ENCODE measurements at places on chromosomes 3 and 15. TPM values are rescaled to one million over a fixed set of nuclear protein-coding genes. Genes with fewer than 3 reads are reported as not detected.

Gene SLCO2A1
- total RNA-seq: 0.33 TPM

DNA sequence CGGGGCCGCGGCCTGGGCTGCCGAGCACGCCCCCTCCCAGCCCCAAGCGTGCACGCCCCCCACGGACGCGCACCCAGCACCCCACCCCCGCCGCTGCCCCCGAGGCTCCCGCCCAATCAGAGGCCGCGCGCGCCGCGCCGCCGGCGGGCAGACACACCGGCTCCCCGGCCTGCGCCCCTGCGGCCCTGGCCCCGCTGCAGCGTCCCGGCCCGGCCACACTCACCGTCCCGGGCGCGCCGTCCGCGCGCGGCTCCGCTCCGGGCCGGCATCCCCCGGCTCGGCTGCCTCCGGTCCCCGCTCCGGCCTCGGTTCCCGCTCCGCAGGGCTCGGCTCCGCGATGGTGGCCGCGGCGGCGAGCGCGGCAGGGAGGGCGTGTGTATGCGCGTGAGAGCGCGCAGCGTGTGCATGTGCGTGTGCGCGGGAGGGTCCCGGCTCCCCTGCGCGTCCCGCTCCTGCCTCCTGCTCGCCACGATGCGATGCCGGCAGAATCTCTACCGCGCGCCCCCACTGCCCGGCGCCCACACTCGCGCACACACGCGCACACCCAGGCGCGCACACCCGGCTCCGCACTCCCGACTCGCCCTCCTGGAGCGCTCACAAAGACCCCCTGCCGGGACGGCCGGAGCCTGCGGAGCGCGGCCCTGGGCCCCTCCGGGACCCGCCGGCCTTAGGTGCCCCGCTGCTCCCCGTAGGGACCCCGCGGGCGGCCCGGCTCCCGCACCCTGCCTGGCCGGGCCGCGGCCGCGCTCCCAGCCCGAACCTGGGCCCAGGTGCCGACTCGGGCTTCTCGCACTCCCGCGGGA lies 186.5 kb upstream of the LINGO1 start:
- H3K27ac ChIP-seq: no peak overlapping the region
- peaks cover 20% of the 10 kb centered on the region for H3K4me1 ChIP-seq
- H3K27me3 ChIP-seq: peaks cover 74% of the 10 kb centered on the region
- H3K4me3 ChIP-seq: peak overlapping the region; percentile 41

GRCh38 chr3:195616681-195617080 lies 32.9 kb upstream of the APOD start:
- no peak overlapping the region for H3K27ac ChIP-seq
- H3K27me3 ChIP-seq: peaks cover 6% of the 10 kb centered on the region
- H3K4me3 ChIP-seq: no peak overlapping the region
- no peaks in the 10 kb centered on the region for H3K4me1 ChIP-seq

DNA sequence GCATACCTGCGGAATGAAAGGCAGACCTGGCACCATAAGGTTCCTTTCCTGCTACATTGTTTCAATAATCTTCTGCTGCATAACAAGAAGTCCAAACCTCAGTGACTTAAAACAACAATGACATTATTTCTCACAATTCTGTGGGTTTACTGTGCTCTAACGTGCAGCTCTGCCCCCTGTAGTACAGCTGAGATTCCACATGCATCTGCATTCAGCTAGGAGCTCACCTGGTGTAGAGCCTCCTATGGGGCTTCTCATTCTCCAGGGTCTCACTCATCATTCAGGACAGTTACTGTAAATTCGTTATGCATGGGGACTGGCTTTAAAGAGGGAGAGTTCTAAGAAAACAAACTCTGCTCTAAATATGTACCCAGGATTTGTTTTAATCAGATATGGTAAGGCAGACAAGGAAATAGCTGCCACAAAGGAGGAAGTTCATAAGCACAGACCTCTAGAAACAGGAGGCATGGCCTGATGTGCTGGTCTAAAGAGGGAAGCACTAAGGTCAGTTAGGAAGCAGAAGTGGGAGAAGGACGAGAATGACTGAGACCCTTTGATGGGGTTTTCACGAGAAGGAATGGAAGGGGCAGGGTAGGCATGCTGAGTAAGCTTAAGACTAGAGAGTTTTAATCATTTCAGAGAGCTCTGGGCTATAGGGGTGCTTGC lies 347.0 kb downstream of the NEK10 start:
- H3K27me3 ChIP-seq: no peaks in the 10 kb centered on the region
- no peak for DNase-seq
- H3K4me3 ChIP-seq: no peak overlapping the region

- peak overlapping the region; percentile 47 for H3K27ac ChIP-seq
- H3K4me1 ChIP-seq: peaks cover 10% of the 10 kb centered on the region
- H3K4me3 ChIP-seq: no peak overlapping the region
- no peak for DNase-seq
- peaks cover 12% of the 10 kb centered on the region for H3K36me3 ChIP-seq
- H3K27me3 ChIP-seq: no peaks in the 10 kb centered on the region
Observed at GRCh38 chr3:128217702-128218547, 64.6 kb downstream of the EEFSEC start.

DNA sequence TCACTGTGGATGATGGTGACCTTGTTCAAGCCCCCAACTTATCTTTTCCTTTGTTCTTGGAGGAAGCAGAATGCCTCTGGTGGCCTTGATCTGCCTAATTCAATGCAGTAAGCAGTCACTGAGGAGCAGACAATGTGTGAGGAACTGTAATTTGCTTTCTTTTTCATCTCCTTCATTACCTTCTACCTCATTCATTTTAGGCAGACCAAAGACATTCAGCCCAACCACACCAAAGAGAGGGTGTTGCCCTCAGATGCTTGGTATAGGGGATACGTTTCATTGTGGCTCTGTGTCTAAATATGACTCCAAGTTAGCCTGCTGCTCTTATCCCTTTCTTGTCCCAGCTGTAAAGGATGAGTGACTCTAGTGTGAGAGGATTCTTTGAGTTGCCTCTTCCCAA lies 15.3 kb downstream of the EXOSC7 start:
- H3K27me3 ChIP-seq: no peaks in the 10 kb centered on the region
- H3K36me3 ChIP-seq: peaks cover 12% of the 10 kb centered on the region
- DNase-seq: no peak
- H3K27ac ChIP-seq: no peak overlapping the region
- H3K4me1 ChIP-seq: no peaks in the 10 kb centered on the region

DNA sequence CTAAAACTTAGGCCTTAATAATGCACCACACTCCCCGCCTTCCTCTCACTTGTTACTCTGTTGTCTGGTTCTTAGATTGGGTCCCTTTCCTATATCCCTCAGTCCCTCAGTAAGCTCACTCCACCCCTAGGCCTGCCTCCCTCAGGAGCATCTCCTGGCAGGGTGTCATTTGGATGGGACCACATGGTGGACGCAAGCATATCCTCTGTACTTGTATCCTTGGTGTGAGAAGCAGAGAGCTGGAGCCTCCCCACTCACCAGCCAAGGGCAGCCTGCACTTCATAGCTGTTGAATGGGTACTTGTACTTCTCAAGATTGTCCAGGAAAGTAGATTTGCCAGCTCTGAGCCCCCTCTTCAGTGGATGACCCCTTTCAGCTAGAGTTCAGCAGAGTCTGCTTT lies 11.6 kb downstream of the SEC61A1 start:
- no peaks in the 10 kb centered on the region for H3K27me3 ChIP-seq
- no peak for DNase-seq
- H3K36me3 ChIP-seq: peaks cover 42% of the 10 kb centered on the region
- no peak overlapping the region for H3K27ac ChIP-seq
- H3K4me3 ChIP-seq: no peak overlapping the region

- H3K27me3 ChIP-seq: peaks cover 3% of the 10 kb centered on the region
- no peaks in the 10 kb centered on the region for H3K36me3 ChIP-seq
- no peak for DNase-seq
Observed at GRCh38 chr3:73653877-73654276, 29.1 kb upstream of the PDZRN3 start.

DNA sequence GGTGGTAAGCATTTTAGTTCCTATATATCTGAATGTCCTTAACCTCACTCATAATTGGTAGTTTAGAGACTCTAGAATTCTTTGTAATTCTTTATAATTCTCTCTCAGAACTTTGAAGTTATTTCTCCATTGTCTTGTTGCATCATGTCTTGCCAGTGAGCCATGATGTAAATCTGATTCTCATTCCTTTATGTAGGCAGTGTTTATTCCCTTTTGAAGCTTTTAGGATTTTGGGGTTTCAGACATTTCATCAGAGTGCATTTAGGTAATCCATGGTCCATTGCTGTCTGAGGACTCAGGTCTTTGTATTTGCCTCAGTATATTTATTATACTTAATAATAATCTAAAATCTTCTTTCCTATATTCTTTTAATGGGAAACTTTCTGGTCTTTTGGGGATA lies 20.6 kb downstream of the CMC1 start:
- peaks cover 7% of the 10 kb centered on the region for H3K36me3 ChIP-seq
- no peaks in the 10 kb centered on the region for H3K27me3 ChIP-seq
- H3K27ac ChIP-seq: no peak overlapping the region

Measured in neural crest cell (in vitro differentiated cells).